Foreskin fibroblast (primary cell): ENCODE measurements at places on chromosomes 7 and 10.

DNA sequence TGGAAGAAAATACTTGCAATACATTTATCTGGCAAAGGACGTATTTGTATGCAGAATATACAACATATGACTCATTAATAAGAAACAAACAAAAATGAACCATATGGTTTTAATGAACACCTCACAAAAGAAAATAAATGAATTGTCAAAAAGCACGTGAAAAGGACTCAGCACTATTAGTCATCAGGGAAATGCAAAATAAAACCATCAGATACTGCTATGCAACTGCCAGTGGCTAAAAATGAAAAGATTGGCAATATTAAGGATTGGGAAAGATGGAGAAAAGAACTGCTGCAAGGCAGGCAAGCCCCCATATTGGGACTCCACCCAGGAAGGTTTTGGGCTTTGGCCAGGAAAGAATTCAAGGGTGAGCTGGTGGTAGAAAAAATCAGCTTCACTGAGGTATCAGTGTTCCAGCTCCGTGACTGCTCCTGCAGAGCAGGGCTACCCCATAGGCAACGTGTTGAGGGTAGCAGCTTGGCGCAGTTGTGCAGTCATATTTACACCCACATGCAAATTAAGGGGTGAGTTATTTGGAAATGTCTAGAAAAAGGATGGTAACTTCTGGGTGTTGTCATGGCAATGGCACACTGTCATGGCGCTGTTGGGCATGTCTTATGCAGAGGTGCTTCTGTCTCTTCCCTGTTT is 72.7 kb downstream of the CUBN start:
- DNase-seq: peak; percentile 72

- DNase-seq: no peak
Observed at GRCh38 chr7:33079763-33080690, 17.5 kb upstream of the NT5C3A start.

DNA sequence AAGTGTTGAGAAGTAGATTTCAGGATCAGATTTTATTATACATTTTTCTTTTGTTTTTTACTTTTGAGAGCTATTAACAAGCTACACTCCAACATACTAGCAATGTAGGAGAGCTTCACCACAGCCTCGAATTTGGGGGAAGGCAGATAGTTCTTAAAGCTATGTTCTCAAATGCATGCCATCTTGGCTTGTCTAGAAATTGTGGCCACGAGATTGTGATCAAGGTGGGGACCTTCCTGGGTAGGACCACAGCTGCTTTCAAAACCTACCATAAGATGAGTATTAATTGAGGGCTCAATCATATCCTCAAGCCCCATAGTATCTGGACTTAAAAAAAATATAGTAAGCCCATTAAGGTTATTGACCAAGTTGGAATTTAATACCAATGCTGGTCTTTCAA is 27.9 kb upstream of the JAZF1 start:
- no peak for DNase-seq

GRCh38 chr7:132536654-132537395 is 39.4 kb downstream of the PLXNA4 start:
- peak; percentile 71 for DNase-seq

- no peak for DNase-seq
Observed at GRCh38 chr7:128132426-128133069, 101.3 kb upstream of the LRRC4 start.

DNA sequence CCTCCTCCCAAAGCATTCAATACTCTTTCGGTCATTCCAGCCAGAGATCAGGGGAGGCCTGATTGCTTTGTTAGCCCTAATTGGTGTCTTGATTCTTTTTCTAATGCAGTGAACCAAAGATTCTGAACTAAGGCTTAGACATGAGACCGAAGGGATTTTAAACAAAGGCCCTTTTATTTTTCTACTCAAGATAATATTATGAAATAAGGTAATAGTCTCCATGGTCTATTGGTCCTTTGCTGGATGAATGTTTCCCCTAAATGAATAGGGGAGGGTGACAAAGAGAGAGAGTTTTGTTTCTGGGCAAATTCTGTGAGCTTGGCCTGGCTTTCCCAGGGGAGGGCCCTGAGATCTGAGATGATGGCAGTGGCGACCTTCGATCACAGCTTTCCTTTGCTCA is 449.1 kb downstream of the TYW1 start:
- DNase-seq: no peak

DNA sequence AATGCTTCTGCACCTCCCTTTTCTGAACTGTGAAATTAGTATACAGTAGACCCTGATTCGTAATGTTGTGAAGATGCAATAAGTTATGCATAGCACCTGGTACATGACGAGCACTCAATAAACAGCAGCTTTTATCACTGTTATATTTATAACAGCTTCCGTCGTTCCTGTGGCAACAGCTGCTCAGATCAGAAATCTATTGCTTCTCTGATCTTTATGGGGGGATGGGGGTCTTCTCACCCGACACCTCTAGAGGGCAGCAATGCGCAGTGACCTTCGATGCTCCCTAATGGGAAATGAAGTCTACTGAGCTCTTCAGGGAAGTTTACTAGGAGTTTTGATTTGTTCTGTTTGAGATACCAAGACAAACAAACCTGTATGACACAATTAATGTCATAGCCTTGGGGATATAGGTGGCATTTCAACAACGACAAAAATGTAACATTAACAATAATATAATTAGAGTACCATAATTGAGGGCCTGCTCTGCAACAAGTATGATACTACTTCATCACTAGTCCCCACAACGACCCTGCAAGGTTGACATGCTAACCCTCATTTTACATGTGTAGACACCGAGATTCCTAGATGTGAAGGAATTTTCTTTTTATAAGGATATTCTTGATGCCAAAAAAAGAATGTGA is 289.6 kb downstream of the SFMBT2 start:
- peak; percentile 58 for DNase-seq

GRCh38 chr7:80883154-80884025 is 35.5 kb downstream of the SEMA3C start:
- peak; percentile 98 for DNase-seq

DNA sequence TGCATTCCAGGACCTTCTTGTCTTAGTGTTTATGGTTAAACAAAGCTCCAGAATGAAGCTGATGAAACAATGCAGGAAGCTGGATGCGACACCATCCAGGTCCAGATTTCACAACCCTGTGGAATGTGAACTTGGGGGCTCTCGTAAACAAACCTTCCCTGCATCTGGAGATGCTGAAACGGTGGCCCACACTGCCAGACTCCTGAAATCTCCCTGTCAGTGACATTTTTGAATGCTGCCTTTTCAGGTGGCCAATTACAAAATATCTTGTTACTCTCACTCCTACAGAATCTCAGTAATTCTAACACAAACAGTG is 18.8 kb downstream of the VIPR2 start:
- DNase-seq: no peak

GRCh38 chr7:65239707-65240352 is 133.8 kb upstream of the ZNF92 start:
- DNase-seq: no peak

DNA sequence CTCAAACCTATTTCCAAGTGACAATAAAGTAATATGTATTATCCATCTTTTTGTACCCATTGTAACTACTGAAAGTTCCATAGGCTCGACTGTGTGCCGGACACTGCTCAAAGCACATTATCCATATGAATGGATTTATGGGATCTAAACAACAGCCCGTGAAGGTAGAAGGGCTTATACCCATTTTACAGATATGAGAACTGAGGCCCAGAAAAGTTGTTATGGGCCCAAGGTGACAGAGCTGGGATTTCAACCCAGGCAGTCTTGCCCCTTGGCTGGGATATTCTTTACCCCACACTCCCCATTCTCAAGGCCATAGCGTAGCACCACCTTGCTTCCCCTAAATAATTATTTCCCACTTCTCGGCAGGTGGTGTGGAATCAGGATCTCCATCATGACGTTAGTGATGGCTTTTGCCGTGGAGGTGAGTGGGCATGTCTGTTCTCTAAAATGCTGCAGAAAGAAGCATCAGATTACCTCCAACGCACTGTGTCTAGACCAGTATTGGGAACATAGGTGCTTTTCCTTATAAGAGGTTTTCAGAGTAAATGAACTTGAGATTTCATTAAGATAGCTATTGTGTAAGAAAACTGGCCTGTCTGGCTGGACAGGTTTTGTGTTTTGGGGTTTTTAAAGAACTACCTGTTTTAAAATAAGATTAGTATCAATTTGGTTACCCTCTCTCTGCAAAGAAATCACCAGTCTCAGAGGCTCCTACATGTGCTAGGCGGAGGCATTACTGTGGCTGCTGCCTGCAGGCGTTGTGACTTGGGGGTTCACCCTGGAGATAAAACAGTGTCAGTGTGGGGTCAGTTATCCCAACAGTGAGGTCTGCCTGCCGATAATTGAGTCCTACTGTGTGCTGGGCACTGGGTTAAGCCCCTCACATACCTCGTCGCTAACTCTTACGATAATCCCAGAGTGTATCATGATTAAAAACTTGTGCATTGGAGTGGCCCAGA is 85.1 kb upstream of the SDK1 start:
- DNase-seq: no peak

- DNase-seq: no peak
Observed at GRCh38 chr7:38855867-38856266, 53.1 kb downstream of the VPS41 start.

DNA sequence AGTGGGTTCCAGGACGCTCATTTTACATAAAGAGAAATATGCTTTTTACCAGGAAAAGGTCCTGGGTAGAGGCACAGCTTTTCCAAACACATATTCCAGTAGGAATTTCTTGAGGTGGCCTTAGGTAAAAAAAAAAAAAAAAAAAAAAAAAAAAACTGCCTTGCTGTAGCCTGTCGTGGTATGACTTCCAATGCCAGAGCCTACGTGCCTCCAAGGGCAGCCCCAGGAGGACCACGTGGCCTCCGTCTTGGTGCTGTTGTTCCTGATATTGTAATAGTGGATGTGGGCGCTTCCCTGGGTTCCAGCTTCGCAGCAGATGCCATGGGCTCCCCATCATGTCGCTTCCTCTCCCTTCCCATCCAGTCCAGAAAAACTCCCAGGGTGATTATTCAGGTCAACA is 49.3 kb downstream of the PRKAG2 start:
- DNase-seq: no peak

GRCh38 chr7:158327571-158328180 is 259.9 kb downstream of the PTPRN2 start:
- no peak for DNase-seq

DNA sequence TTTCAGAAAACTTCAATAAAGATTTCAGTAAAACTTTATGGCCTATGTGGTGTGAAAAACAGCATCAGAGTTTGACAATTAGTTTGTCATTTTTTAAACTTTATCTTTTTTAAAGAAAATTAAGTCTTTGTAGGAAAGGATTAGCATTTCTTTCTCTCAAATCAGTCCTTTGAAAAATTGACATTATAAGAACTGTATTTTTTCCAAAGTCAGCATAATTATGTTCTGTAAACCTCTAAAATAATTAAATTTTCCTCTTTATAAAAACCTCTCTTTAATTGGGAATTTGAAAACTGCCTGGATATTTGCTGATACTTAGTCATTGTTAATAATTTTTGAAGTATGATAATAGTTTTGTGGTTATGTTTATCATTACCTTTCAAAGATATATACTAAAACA is 226.7 kb upstream of the KAT6B start:
- DNase-seq: no peak

- DNase-seq: no peak
Observed at GRCh38 chr7:121440857-121441503, 44.9 kb upstream of the FAM3C start.

GRCh38 chr7:2964208-2964607 is 79.5 kb downstream of the CARD11 start:
- DNase-seq: no peak

GRCh38 chr10:106957823-106958588 is 206.5 kb downstream of the SORCS1 start:
- no peak for DNase-seq

DNA sequence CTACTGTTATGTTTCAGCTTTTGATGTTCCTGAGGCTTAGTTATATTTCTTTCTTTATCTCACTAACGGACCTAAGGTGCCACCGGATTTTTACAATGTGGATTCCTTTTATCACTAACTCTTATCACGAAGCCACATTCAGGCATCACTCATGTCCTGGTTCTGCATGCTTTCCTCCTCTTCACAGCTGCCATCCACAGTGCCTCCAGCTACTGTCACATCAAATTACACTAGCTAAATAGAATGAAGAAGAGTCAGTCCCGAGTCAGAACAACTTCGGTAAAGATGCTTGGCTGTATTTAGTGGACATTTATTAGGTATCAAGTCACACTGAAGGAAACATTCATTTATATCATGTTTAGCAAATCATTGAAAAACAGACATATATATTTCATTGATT is 153.2 kb downstream of the NEBL start:
- no peak for DNase-seq

- DNase-seq: peak; percentile 20
Observed at GRCh38 chr10:90136731-90137316, 435.4 kb downstream of the KIF20B start.

DNA sequence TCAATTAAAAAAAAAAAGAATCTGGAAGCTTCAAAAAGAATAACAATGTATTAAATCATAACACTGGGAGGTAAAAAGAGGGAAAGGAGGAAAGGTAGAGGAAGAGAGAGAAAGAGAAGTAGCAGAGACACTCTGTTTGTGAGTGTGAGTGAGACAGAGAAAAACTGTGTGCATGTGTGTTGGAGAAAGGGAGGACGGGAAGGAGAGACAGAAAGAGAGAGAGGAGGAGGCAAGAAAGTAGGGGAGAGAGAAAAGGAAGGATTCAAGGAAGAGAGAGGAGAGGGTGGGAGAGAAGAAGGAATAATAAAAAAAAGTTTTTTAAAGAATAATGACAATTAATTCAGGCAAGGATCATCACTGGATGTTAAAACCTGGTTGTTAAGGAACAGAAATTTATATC is 77.9 kb downstream of the RNLS start:
- DNase-seq: no peak

DNA sequence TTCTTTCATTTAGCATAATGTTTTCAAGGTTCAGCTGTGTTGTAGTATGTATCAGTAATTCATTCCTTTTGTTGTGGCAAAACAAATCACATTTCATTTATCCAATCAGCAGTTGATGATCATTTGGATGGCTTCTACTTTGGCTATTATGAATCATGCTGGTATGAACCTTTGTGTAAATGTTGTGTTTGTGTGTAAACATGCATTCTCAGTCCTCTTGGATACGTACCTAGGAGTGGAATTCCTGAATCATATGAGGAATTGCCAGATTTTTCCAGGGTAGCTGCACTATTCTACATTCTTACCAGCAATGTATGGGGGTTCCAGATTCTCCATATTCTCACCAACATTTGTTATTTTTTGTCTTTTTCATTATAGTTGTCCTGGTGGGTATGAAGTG is 578.5 kb upstream of the MKI67 start:
- no peak for DNase-seq

DNA sequence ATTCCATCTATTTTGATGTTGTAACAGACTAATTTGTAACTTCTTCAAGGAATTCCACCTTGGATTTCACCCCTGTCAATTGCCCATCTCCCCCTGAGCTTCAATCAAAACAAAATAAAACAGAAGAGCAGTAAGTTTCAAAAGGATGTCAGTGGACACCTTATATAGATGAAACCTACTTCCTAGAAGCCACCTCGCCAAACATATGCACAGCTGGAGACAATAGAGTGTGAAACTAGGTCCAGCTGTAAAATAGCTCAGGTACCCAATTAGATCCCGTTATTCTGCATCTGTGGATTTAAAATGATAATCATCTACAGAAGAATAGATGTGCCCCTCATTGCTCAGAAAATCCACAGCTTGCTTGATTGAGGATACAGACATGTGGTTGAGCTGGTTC is 598.6 kb downstream of the SH2D4B start:
- no peak for DNase-seq

GRCh38 chr10:79402951-79403350 is 42.5 kb downstream of the ZCCHC24 start:
- no peak for DNase-seq

GRCh38 chr10:15214237-15214636 is 45.7 kb upstream of the NMT2 start:
- no peak for DNase-seq

- no peak for DNase-seq
Observed at GRCh38 chr7:142150356-142150755, 38.8 kb downstream of the MGAM2 start.
